ENCODE measurements at places on chromosomes 7 and 10.

- no peak for DNase-seq
Measured at GRCh38 chr7:50821457-50822008, 38.8 kb upstream of the GRB10 start.

DNA sequence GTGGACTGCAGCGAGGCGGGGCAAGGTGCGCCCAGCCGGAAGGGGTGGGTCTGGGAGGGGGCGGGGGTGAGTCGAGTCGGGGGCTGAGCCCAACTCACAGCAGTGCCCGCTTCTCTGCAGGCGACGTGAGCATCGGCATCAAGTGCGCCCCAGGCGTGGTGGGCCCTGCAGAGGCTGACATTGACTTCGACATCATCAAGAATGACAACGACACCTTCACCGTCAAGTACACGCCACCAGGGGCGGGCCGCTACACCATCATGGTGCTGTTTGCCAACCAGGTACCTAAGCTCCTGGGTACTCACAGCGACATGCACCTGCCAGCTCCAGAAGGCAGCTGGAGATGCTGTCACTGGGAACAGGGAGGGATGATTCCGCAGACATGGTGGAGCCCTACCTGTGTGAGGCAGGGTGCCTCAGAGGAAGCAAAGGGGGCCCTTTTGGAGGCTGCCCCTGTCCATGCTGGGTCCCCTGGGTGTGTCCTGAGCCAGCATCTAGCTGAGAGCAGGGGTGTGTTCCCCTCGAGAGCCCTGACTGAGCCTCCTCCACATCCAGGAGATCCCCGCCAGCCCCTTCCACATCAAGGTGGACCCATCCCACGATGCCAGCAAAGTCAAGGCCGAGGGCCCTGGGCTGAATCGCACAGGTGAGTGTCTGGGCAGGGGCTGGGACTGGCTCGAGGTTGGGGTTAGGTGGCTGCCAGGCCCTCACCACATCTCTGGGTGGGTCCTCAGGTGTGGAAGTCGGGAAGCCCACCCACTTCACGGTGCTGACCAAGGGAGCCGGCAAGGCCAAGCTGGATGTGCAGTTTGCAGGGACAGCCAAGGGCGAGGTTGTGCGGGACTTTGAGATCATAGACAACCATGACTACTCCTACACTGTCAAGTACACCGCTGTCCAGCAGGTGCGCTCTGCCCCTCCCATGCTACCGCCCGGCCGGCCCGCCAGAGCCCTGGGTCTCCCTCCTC lies 12.8 kb downstream of the FLNC start:
- DNase-seq: no peak

DNA sequence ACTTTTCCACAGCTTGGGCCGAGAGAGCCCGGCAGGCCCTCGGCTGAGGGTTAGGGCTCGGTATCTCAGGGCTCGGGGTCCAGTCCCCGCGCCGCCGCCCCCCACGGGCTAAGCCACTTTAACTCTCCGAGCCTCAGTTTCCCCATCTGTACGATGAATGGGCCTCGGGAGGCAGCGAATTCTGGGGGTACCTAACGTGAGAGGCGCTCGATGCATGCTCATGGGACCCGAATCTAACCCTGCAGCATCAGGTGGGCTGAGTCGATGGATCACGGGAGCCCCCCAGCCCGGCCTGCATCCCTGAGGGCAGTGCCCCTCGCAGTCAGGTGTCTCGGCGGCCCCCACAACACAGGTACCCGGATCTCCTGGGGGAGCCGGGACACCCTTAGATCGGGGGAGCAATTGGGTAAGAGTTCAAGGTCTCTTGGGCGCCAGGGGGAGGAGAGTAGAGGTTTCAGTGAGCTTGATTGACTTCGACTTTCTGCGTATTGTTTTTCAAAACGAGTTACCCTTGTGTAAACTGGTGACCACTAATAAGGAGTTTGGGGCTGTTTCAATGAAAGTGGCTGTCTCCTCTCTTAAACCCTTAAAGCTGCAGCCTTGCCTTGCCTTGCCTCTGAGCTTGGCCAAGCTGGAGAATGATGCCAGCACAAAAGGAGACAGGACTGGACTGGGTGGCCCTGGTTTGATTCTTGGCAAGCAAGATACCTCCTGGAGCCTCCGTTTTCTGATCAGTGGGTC lies 631 bp downstream of the POR start:
- DNase-seq: no peak

GRCh38 chr7:36039243-36039642 lies 113.8 kb upstream of the EEPD1 start:
- no peak for DNase-seq

DNA sequence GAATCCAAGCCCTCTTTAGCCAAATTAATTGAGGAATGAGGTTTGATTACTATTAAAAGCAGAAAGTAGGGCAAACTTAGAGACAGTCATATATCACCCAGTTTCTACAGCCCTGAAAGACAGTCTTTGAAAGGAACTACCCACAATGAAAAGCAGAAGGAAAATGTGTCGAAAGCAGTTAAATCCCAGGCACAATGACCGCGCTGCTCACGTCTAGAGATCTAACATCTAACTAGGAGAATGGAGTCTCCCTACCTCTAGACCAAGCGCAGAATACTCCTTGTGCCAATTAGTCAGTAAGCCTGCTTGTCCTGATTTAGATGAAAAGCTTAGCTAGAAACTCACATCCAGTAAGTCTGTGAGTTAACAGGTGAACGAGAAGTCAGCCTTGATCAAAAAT lies 350.0 kb downstream of the FGFR2 start:
- DNase-seq: no peak

- no peak for DNase-seq
Measured at GRCh38 chr10:16950656-16951601, 133.7 kb upstream of the RSU1 start.

- DNase-seq: no peak
Measured at GRCh38 chr7:49023345-49024328, 99.3 kb downstream of the CDC14C start.

DNA sequence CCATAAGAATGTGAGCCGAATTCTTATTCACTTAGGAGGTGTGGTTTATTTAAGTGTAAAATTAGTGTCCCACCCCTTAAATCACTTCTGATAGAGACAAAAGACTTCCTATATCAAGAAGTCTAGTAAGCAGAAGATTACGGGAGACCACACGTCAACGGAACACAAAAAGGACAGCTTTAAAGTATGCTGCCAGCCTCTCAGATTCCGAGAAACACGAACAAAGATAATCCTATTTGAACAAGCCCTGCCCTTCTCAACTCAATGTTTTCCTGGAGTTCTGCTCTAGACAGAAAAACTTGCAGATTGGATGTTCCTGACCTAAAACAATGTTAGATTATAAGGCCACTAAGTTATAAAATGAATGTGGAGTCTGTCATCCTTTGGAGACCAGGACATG lies 4.9 kb upstream of the MCU start:
- DNase-seq: no peak

DNA sequence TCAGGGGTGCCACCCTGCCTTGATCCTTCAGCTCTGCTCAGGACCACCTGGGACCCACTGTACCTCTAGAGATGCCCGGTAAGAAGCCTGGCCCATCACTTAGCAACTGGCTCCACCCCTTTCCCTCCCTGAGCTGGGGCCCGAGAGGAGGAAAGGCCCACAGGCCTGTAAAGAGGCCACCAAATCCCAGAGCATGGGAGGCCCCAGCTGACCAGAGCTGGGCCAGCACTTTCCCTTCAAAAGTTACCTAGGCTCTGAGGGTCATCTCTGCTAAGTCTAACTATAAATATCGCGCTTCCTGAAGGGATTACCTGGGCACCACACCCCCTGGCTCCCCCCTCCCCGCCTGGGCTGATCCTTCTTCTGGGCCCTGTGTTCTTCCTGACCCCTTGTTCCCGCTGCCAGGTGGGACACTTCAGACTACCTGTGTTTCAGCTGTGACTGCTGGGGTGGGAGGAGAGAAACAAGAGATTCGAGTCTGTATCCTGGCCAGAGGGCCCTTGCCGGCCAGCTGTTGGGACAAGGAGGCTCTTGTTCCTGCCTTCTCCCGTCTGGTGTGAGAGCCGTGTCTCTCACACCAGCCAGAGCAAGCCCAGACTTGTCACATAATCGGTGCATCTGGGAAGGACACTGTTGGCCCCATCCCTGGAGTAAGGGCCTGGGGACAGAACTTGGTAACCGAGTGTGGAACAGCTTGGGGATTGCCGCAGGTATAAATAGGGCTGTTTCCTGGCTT lies 22.8 kb upstream of the ANKRD2 start:
- DNase-seq: peak; percentile 33

DNA sequence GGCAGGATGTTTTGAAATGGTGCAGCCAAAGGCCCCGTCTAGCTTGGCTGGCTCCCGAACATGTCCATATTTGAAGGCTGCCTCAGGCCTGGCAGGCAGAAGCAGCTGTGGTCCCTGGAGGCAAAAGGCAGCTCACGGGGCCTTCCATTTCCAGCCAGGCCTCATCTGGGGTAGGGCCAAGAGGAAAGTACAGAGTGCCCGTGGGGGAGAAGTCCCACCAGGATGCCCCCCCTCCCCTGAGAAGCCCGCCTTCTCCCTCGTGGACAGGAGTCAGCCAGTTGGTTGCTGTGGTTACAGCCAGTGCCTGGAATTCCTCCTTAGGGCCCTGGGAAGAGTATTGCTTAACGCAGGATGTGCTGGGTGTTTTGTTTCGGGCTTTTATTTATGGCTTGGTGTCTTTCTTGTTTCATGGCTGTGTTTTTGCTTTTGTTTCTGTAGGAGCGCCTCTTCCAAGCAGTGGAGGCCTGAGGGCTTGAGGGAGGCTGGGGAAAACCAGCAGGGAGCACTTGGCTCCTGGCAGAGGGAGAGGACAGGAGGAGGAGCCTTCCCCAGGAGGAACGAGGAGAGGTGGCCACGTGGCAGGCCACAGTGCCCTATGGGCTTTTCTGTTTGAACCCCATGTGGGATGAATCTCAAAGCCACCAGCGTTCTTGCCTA lies 45.4 kb downstream of the CHST3 start:
- peak; percentile 2 for DNase-seq

DNA sequence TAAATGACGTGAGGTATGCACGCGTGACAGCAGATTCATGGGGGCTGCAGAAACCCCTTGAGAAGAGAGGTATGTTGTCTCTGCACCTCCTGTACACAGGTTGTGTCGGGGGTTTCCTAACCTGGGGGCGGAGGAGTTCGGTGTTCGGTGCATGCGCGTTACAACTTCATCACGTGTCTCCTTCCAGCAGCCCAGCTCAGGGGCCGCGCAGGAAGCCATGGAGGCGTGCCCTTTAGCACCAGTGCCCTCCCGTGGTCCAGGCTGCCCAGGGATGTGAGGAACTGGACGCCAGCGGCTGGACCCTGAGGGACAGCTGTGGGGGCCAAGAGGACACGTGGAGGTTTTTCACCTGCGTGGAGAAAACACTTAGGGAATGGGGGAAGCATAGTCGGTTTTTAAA lies 186.4 kb downstream of the EBF3 start:
- no peak for DNase-seq

DNA sequence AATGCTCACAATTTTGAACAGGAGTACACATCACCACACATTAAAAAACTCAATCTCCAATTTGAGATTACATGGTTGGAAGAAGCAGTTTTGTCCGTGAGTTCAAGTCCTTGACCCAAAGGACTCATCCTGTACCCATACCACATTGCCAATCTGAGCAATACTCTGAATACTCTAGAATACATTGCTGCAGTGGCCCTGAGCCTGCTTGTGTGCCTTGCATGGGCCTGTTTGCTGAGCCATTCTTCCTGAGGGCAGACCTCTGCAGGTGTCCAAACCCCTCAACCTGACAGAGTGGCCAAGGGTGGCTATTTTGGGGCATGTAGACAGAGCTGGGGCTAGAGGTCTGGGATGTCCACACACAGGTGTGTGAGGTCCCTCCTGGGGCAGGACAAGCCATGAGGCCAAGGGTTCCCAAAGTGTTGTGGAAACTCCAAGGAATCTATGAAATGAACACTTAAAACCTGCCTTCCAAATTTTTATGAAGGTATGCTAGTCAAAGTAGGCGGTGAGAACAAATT lies 15.5 kb downstream of the AGMO start:
- no peak for DNase-seq

DNA sequence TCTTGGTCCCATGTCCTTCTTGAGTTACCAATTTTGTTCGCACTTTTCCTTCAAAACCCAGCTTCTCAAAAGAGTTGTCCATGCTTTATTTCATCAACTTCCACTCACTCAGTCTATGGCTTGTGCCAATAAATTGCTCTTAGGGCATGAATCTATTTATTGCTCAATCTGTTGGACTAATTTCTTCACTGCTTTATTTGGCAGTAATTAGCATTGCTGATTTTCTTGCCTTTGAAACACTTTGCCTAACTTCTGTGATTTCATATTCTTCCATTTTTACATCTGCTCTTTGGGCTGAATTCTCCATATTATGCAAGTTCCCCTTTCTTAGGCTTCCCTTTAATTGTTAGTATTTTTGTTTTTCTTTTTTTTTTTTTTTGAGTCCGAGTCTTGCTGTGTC lies 16.8 kb downstream of the DLD start:
- no peak for DNase-seq

DNA sequence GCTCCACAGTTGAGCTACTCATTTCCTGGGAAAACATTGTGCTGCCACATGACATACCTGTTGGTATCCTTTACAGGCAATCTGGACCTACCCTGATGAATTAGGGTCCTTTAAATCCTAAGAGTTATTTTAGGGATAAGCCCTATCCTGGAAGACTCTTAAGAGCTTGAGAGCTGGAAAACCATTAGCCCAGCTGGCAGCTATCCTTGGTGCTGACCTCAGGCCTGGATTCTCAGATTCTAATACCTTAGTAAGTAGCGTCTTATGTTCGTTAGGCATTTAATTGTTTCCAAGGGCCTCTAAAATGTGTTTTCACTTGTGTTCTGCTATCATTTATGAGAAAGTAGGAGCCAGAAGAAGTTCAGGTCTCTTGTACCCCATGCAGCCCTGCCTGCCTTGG lies 93.0 kb upstream of the SORCS3 start:
- DNase-seq: no peak

DNA sequence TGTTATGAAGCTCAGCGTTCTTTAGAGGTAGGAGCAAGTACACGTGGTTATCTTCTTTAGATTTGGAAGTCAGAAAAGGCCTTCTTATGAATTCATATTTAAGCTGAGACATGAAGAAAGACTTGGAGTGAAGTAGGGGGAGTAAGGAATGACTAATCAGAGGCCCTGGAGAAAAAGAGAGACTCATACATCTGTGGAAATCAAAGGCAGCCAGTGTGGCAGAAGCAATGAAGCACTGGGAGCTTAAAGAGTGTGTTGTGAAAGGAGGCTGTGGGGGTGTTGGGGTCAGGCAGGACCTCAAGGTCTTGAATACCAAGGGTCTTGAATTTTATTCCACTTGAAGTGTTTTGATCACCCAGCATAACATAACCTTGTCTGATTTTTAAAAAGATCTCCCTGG lies 35.7 kb upstream of the FGL2 start:
- DNase-seq: no peak

DNA sequence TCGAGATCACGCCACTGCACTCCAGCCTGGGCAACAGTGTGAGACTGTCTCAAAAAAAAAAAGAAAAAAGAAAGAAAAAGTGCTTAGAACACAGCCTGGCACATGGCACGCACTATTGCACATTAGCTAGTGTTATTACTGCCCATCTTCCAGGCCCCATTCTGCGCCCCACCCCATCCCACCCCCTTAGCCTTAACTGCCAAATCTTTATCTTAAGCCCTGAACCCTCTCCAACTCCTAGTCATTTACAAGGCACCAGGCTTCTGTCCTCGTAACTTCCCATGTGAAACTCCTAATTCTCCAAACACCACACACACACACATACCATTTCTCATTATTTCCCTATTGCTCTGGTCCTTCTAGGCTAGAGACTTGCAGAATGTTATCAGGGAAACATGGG lies 4.8 kb downstream of the FRAT2 start:
- no peak for DNase-seq

- DNase-seq: no peak
Measured at GRCh38 chr10:79318369-79318768, 28.9 kb upstream of the PPIF start.

All from DMS79 (cell line).